ENCODE measurements at places on chromosomes 11 and 22. TPM values are rescaled to one million over a fixed set of nuclear protein-coding genes. Genes with fewer than 3 reads are reported as not detected.

The ARHGAP20 gene
- polyA plus RNA-seq: 0.51 TPM

The NUMA1 gene
- 66.6 TPM for polyA plus RNA-seq

The PARVA gene
- not detected for polyA plus RNA-seq

The COX8A gene
- polyA plus RNA-seq: 298 TPM

The MMP8 gene
- not detected for polyA plus RNA-seq

The MMP3 gene
- polyA plus RNA-seq: not detected

The KIRREL3 gene
- not detected for polyA plus RNA-seq

The SLC6A5 gene
- not detected for polyA plus RNA-seq

The HBB gene
- polyA plus RNA-seq: 60.1 TPM
